ENCODE measurements at places on chromosomes 2 and 18.

DNA sequence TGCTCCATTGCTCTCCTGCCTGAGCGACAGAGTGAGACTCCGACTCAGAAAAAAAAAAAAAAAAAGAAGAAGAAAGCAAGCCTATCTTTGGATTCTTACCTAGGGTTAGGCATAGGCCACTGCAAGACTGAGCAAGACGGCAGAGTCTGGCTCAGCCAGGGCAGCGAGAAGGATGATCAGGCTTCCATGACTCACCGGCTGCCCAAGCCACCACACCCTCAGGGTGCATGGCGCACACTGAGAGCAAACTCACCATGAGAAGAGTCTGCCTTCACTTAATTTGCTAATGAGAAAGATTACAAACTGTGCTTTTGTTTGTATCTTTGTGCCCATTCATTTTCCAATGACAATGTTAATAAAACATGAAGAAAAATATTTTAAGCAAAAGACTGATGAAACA is 8.2 kb downstream of the FAM110C start:
- DNase-seq = no peak

- no peak for DNase-seq
These were observed 47.8 kb upstream of the GALNT13 start for GRCh38 chr2:153823880-153824279.

DNA sequence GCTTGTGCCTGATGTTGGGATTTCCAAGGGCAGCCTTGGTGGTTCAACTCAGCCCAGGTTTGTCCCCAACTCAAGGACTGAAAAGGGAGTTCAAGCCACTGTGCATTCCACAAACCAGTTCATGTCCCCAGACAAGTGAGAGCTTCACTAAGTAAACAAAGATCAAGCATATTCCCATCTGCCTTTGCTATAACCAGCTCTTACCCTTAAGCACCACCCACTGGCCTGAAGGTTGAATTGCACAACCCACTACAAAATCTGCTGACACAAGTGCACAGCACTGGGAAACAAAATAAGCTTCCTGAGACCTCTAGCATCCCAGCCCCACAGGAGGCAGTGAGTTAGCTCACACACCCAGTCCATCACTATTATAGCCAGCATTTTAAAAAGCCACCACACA is 516.7 kb downstream of the NR4A2 start:
- DNase-seq = no peak

DNA sequence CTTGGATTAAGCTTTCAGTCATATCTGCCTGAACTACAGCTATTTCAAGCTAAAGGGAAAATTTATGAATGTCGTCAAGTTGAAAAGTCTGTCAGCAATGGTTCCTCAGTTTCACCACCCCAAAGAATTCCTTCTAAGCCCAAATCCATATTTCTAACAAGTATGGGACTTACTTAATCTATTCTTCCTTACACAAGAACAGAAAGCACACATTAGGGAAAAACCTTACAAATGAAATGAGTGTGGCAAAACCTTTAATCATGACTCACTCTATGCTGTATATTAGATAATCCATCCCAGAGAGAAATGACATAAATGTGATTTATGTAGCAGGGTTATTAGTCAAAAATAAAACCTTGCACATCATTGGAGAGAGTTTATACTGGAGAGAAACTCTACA is 78.9 kb downstream of the RAB31 start:
- no peak for DNase-seq

GRCh38 chr2:43435746-43436145 is 160.1 kb downstream of the THADA start:
- DNase-seq = no peak

DNA sequence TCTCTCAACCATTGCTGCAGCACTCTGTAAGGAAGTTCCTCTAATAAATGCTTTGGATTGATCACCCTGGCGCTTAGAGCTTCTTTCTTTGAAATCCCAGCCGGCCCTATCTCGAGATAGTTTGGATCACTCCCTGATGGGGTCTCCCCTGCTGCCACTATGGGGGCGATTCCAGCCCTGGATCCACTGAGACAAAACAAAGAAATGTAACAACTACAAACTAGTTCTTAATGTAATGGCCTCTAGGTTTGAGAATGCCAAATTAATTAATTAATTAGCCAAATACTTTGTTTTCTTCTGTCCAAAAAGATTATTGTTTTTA is 15.2 kb downstream of the SRSF7 start:
- DNase-seq = no peak

GRCh38 chr2:144154205-144154604 is 365.7 kb downstream of the ZEB2 start:
- no peak for DNase-seq

GRCh38 chr2:59033661-59034060 is 792.5 kb upstream of the FANCL start:
- DNase-seq = no peak

GRCh38 chr18:22827216-22827615 is 105.9 kb upstream of the RBBP8 start:
- DNase-seq = no peak

GRCh38 chr2:105809097-105809473 is 64.4 kb downstream of the NCK2 start:
- no peak for DNase-seq

GRCh38 chr2:120740375-120740764 is 4.7 kb downstream of the GLI2 start:
- no peak for DNase-seq

GRCh38 chr18:79926715-79927606 is 24.5 kb downstream of the SLC66A2 start:
- DNase-seq = no peak

DNA sequence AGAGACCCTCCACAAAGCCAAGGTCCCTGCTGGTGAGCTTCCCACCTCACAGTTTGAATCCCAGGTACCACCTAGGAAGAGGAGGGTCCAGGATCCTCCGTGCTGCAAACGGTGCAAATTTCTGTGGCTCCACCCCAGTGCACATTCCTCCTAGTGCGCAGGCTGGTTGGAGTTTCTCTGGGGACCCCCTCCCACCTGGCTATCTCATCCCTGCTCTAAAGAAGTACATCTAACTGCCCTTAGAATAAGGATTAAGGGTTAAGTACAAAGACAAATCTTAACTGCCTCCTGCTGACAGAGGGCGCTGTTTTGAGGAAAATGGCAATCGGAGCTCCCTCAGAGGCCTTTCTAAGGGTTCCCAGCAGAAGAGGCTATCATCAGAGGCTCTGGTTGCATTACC is 109.6 kb upstream of the FSIP2 start:
- no peak for DNase-seq

DNA sequence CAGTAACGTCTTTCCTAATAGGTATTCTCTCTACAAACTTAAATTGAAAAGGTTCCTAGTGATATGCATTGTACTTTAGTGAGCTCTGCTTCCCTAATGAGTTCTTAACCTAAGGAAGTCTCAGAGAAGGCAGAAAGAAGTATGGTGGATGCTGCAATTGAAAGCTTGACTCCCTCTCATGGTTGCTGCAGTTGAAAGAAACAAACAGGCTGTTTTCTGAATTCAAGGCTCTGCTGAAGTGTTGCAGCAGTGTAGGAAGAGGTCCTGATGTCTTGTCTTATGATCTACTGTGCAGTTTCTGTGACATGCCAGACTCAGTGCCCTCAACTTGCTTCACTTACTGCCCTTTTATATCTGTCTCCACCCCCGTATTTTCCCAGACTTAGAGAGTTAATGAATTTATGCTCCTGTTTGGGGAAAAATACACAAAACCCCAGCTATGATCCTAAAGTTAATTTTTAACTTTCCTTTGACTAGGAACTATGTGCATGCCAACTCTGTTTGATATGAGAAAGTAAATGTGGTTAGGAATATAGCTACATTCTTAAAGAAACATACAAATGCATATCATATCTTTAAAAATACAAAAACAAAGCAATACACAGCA is 655.3 kb upstream of the FAM98A start:
- DNase-seq = no peak

GRCh38 chr2:73870084-73870483 is 22.7 kb upstream of the ACTG2 start:
- DNase-seq = no peak

- no peak for DNase-seq
These were observed 51.9 kb upstream of the ODC1 start for GRCh38 chr2:10499911-10500521.

- DNase-seq = no peak
These were observed 226.3 kb downstream of the ATAD2B start for GRCh38 chr2:23700627-23701026.

DNA sequence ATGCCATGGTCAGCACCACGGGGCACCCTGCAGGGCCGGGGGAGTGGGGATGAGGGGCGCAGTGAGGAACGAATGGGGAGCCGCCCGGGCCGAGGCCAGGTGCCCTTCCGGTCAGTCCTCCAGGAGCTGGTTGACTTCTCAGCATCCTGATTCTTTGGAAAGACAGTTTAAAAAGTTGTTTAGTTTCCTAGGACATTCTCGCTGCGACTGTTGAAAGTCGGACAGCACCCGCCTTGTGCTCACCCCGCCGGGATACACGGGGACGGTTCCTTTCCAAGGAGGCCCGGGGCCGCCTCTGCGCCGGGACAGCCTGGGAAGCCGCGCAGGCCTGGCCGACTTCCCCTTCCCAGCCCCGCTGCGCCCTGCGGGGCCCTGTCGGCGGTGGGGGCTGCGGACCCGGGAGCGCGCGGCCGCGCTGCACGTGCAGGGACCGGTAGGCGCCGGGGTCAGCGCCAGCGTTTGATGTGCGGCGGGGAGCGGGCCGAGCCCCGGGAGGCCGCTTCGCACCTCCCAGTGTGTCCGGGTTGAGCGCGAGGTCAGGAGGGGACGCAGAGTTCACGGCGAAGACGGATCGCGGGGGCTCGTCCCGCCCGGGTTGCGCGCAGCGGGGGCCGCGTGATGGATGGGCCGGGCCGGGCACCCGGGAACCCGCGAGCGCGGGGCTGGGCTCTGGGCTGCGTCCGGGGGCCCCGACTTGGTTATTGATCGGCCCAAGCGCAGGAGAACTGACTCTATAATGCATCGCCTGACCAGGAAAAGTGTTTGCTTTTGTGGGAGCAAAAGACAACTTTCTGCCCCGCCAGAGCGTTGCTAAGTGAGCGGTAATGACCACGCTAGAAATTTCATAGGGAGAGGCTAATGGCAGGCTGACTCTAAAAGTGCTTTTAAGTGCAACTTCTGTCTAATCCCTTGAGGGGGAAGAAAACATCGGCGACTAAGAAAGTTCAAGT is 28.0 kb upstream of the SMIM21 start:
- DNase-seq = no peak

DNA sequence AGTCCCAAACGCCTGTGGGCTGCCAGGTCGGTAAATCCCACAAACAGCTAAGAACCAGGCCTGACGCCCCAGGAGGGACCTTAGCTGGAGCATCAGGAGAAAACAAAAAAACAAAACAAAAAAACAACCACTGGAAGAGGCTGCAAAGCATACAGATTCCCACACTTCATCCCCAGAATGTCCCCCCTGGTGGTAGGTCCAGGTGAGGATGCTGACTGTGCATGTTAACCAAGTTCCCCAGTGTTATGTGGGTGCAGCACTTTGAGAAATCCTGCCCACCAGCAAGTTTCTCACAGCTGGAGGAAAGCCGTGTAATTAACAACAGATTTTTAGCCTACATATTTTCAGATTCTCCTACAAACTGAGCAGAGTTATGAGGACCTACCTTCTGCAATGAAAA is 15.1 kb downstream of the ST3GAL5 start:
- no peak for DNase-seq

DNA sequence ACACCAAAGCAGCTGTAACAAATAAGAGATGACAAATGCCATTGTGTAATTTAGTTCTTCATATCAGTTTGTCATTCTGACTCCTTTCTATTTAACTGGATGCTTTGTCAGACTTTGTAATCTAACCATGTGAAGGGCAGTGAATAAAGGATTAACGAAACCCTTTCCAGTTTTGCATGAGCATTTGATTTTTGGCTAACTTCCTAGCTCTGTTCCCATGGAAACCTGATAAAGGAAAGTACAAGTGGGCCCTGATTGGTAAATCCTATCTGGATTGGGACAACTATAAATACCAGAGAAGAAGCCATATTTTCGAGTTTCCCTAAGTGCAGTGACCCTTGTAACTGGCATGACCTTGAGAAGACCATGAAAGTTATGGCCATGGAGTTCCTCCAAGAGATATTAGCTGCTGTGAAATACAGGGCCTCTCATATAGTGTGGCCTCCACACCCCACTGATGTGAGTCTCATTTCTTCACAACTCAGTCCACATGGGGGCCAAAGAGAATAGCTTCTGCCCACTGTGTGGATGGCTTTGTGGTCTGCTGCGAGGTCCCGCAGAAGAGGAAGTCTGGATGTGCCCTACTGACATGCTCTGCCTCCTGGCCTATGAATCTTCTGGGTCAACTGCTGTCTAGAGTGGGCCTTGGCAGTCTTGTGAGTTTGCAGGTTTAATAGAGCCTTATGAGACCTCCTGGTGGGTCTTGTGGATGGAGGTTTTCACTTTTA is 38.2 kb upstream of the CYP1B1 start:
- DNase-seq = no peak

GRCh38 chr18:41989508-41989907 is 34.5 kb downstream of the PIK3C3 start:
- no peak for DNase-seq

DNA sequence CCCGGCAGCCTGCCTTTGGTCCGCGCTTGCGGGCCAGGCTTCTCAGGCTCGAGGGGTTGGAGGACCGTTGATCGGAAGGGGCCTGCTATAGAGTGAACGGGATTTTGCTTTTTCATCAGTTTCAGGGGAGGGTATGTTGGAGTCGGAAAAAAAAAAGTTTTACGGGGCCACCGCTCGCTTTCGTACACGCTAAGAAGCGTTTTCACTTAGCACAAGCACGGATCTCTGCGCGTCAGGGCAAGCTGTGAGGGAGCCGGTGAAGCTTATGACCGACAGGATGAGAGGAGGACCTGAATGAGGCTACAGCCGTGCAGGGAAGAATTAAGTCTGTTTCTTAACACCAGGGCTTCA is 443 bp downstream of the CPSF3 start:
- DNase-seq = no peak

- DNase-seq = no peak
These were observed 162.7 kb upstream of the ID2 start for GRCh38 chr2:8518979-8519668.

DNA sequence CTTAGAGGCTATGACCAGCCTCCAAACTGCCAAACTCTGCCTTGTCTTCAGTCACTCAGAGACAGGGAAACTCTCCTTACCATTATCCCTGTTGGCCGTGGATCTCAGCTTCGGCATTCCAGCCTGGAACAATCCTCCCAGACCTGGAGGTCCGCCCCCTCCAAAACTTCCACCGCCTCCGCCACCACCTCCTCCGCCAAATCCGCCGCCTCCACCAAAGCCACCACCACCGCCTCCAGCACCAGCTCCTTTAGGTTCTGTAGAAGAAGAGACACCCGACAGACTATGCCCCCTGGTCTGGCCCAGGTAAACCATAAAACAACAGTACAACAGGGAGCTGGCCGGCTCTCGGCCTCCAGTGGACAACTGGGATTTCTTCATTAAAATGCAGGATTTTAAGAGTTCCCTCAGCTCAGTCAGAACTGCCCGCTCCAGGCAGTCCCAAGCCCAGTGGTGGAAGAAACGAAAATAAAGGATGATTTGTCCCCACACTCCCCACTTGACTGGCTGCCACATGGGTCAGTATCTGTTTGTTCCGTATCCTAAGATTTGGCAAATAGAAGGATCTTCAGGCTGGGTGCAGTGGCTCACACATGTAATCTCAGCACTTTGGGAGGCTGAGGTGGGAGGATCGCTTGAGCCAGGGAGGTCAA is 22.4 kb downstream of the WIPF1 start:
- no peak for DNase-seq

Measured in stimulated activated CD8-positive, alpha-beta memory T cell treated with anti-CD3 and anti-CD28 coated beads, Interleukin-15, amount 100 ng/mL, for 24 hours (primary cell).